ENCODE measurements at places on chromosomes 2 and 18.

- no peak for DNase-seq
Measured at GRCh38 chr2:172339371-172340010, 87.9 kb upstream of the ITGA6 start.

- DNase-seq, result no peak
Measured at GRCh38 chr2:239241431-239241960, 159.3 kb downstream of the HDAC4 start.

GRCh38 chr2:12498704-12499103 is 218.0 kb upstream of the TRIB2 start:
- no peak for DNase-seq

DNA sequence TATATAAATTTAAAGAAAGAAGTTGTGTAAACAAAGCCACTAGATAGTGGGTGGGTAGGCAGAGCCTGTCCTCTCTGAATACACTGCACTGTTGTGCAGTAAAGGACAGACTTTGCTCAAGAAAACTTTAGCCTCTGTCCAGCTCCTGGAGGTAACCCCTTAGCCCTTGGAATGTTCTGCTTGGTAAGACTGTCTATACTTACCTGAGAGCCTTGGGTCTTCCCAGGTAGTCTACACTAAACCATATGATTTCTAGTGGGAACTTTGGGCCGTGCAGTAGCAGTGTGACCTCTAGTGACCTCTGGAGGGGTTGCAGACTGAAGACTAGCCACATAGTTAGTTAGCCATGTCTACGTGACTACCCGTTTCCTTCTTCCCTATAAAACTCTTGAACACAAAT is 678.3 kb upstream of the NRXN1 start:
- DNase-seq, result no peak

DNA sequence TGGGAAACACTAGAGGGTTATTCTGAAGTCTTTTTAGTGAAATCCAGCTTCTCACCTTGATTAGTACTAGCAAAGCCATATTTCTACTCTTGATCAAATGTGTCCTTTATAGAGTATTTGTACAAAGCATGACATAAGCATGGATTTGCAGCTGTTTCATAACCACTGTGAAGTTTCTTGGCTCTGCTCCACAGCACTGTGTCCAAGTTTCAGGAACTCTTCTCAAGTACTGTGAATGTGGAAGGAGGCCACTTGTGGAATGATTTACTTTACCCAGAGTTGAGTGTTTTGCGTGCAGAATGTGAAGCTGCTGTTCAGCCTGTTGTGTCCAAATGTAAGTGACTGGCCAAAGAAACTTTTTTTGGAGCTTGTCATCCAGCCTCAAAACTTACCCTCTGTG is 16.2 kb upstream of the MAPRE2 start:
- DNase-seq, result no peak

- no peak for DNase-seq
Measured at GRCh38 chr2:241248289-241248688, 59.8 kb downstream of the ANO7 start.

DNA sequence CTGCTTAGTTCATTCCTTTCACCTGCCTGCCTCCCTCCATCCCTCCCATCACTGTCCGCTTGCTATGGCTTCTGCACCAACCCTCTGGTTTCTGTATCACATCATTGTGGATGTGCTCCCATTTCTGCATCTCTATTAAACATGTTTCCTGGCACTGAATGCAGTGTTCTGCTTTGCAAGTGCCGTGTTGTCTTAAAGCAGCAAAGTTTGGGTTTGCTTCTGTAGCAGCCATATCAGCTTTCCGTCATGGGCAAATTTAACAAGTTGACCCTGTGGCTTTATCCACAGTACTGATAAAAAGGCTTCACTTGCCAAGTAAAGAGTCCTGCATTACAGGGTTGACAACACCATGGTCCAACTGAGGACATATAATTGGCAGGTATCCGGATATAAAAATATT is 165.5 kb downstream of the PTGR3 start:
- DNase-seq, result no peak

- no peak for DNase-seq
Measured at GRCh38 chr2:165952741-165953211, 800 bp downstream of the TTC21B start.

DNA sequence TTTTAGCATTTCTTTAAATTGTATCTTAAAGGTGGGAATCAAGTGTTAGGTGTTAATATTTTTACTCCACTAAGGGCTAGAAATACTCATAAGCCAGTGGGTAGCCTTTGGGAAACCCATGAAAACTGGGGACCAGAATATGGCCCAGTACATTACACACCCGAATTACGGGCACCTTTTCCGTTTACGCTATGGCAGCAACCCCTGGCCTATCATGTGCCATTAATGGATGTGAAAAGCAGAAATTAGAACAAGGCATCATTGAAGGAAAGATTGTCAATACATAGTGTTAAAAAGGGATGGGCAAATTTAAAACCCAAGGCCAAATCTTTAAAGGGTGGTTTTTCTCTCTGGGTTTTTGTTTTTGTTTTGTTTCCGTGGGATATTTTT is 781 bp downstream of the FARP2 start:
- DNase-seq, result no peak

GRCh38 chr2:205775097-205775877 is 93.0 kb downstream of the NRP2 start:
- DNase-seq, result no peak

GRCh38 chr2:134253804-134254203 is at the start of gene MGAT5:
MGAT5 (plus strand) TSS chr2:134254072; CDS start chr2:134254404, 332 bp downstream.
- no peak for DNase-seq

GRCh38 chr2:134261398-134262131 is 7.7 kb downstream of the MGAT5 start:
- DNase-seq, result no peak

GRCh38 chr2:234368861-234369261 is 128.0 kb downstream of the ARL4C start:
- no peak for DNase-seq

DNA sequence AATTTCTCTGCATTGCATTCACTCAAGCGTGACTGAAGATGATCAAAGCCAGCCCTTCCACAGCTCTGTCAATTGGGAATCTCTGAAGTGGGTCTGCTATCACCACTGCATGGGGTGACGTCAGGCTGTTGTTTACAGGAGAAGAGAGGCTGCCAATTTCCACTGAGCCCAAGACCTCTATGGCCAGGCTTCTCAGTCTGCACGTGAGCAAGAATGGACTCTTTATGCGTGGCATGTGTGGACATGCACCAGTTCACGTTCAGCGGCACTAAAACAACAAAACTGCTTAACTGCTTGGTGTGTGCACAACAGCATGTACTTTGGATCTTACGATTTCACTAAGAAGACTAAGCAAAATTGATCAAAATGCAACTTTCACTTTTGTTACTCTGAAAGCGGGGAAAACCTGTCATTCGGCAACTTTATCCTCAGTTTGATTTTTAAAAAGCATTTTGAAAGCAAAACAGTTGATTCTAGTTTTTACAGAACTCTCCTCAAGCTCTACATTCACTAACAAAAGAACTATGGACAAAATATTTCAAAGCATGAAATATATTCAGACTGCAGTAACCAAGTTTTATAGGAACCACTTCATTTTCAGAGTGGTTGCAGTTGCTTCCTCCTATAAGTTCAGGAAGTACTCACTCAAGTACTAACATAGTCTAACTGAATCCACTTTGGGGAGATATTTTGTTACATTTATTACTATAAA is 77.0 kb upstream of the SERTAD2 start:
- no peak for DNase-seq

GRCh38 chr18:2396162-2396505 is 175.2 kb downstream of the METTL4 start:
- DNase-seq, result no peak

DNA sequence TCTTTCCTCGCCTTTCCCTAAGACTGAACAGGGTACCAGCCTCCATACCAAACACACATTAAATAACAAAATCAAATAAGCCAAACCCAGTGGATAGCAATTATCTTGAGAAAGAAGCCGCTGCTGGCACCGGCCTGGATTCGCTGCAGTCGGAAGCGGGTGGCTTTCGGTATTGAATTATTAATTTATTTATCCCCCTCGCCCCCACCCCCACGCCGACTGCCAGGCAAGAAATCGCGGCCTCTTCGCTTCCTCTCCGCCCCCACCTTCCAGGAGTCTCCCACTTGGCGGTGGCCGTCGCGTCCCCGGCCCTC is 370 bp upstream of the ZNF804A start:
- DNase-seq, result no peak

- no peak for DNase-seq
Measured at GRCh38 chr2:12504443-12504842, 212.3 kb upstream of the TRIB2 start.

- DNase-seq, result peak; percentile 42
Measured at GRCh38 chr2:97699765-97700444, 13.5 kb upstream of the ZAP70 start.

DNA sequence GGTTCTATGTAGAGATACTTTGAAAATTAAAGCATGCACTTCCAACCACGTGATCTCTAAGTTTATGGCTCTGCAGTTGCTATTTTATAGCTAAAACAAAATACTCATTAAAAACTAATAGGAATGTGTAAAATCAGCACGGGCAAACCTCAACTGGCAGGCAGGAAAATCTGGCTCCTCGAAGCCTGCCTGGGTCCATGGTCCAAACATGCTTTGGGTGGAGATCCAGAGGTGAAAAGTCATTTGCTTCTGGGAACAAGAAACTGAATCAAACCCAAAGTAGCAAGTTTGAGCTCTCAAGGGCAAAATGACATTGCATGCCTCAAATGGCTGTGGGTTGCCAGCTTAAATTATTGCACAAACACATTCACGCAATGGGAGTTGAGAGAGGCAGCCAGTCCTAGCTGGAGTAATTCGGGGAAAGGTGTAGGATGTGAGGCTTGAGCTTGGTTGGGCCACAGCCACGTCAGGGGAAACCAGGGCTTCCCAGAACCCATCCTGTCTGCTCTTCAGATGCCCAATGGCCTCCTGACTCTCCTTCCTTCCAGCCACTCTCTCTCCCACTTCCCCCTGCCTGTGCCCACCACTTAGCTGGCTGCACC is 75.2 kb upstream of the LCLAT1 start:
- no peak for DNase-seq

DNA sequence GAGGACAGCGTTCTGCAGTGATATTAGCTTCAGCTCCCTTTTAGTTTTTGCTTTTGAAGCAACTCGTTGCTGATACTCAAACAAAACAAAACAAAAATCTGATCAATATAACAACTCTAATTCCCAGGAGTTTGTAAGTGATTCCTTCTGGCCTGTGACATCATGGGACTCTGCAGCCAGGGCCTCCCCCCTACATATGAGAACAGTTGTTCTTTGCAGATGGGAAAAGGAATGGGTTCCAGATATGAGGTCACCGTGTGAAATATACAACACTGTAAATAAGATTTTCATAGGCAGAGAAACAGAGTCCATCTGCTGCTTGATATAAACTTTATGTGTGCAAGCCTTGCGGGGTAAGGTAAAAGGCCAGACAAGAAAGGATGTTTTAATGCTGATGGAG is 56.7 kb downstream of the DIS3L2 start:
- DNase-seq, result no peak

DNA sequence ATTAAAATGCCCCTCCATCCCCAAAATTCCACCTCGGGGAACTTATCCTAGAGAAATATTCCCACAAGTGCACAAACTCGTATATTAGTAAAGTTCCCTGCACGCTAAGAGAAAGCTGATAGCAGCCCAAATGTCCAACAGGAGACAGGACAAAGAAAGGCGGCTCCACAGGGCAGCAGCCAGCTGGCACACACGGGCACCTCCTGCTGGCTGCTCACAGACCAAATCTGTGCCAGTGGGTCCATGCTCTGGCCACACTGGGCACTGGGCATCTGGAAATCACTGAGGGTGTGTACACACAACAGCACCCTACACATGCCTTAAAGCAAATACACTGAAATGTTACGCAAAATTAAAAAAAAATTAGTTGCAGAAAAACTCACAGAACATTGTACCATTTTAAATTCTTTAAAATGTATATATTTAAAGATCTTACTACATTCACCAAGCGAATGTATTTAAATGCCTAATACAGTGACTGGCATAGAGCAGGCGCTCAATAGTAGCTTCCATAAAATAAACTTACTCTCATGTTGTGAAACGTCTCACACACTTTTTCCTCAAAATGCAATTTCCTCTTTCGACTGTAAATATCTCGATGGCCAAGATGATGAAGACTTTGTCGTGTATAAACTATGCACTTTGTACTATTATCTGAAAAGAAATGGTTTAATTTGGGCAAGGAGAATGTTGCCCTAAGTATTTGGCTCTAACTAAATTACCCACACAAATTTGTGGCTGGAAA is 19.4 kb downstream of the ZNF516 start:
- no peak for DNase-seq

- no peak for DNase-seq
Measured at GRCh38 chr2:200617156-200618053, 31.6 kb downstream of the AOX1 start.

GRCh38 chr18:49460976-49461601 is 644 bp upstream of the DYM start:
- no peak for DNase-seq

DNA sequence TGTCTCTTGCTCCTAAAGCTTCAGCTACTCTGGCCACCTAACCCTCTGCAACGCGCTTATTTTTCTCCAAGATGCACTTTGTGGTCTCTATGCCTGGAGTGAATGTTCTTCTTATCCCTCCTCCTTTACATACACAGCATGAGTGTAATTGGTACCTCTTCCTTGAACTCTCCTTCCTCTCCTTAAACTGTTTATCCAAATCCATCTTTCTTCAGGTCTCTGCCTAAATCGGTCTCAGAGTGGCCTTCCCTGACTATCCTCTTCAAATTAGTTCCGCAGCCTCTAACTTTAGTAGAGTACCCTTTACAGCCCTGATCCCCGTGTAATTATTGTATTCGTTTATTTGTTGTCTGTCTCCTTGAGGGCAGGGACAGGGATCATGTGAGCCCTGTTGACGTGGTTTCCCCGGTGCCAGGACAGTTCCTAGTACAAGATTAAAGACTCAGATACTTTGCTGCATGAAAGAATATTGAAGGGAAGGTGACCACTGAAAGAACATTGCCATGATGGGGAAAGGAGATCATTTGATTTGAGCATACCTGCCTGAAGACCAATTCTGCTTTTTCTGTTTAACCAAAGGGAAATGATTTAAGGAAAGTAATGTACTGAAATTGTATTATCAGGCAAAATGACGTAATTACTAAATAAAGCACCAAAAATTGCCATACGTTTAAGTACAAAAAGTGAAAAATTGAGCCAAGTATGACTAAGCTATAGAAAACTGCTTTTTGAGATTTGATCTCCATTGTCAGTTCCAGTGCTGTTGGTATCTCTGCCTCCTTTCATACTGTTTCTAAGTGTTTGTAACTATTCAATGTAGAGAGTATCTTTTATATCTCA is 1.2 kb downstream of the CNOT9 start:
- DNase-seq, result no peak

- DNase-seq, result no peak
Measured at GRCh38 chr18:2881840-2882195, 35.0 kb downstream of the EMILIN2 start.

DNA sequence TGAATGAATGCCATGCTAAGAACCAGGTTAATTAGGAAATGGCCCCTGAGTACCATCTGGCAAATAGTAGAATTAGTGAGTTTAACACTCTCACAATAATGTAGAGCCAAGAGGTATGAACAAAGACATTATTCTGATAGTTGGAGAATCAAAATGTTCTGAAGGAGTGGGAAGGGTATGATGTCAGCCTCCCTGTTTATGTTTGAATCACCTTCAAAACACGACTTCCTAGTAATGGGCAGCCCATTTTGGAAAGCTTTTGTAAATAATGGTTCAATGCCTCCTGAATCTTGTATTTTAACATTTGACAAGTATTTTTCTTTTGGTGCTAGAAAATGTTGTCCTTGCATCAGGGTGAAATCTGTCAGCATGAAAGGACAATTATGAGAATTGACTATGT is 108.3 kb downstream of the DSEL start:
- DNase-seq, result no peak
